ENCODE measurements at places on chromosomes 12 and 14.

- no peak for DNase-seq
Observed at GRCh38 chr12:5163661-5164060, 120.0 kb downstream of the KCNA5 start.

GRCh38 chr12:127014079-127014478, 1252.9 kb upstream of the TMEM132C start:
- no peak for DNase-seq

DNA sequence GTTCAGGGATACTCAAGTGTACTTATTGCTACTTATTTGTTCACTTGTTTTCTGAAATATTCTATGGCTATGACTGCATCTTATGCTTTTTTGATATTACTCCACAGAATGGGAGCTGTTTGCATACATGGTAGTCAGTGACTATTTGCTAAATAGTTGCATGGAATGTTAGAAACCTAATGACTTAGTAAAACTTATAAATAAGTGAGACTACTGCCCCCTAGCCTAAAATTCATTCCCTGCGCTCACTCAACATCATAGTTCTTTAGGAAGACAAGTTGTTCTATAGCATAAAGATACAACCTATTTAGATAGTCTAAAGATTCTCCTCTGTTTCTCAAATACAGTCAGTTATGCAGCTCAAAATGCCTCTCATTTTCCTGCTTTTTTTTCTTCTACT, 305.5 kb downstream of the CEP128 start:
- DNase-seq: no peak

GRCh38 chr12:124453419-124454351, 113.7 kb downstream of the NCOR2 start:
- no peak for DNase-seq

DNA sequence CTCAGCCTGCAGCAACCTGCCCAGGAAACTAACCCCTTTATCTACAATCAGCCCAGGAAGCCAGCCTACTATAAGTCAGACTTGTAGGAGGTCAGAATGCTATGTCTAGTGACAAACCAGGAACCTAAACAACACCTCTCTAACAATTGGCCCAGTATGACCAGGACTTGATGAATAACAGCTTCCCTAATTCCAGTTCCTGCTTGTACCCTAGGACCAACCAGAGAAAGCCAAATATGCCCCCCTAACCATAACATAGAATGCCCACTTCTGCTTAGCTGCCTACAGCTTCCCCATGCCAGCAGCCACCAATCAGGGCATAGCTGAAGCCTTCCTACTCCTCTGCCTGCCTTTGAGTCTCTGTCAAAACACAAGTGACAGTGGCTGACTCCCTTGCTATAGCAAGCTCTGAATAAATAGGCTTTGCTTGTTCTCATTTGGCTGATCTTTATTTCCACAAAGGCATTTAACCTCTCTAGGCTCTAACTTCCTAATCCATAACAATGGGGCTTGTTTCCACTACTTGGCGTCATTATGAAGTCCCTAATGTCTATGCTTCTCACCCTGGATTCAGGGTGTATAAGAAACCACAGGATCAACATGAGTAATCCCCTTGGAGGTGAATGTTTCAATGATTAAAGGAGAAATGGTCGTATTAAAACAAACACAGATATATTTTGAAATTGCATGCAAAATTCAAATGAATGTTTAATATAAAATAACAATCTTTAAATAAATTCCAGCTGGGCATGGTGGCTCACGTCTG, 220.2 kb downstream of the ANO6 start:
- no peak for DNase-seq

DNA sequence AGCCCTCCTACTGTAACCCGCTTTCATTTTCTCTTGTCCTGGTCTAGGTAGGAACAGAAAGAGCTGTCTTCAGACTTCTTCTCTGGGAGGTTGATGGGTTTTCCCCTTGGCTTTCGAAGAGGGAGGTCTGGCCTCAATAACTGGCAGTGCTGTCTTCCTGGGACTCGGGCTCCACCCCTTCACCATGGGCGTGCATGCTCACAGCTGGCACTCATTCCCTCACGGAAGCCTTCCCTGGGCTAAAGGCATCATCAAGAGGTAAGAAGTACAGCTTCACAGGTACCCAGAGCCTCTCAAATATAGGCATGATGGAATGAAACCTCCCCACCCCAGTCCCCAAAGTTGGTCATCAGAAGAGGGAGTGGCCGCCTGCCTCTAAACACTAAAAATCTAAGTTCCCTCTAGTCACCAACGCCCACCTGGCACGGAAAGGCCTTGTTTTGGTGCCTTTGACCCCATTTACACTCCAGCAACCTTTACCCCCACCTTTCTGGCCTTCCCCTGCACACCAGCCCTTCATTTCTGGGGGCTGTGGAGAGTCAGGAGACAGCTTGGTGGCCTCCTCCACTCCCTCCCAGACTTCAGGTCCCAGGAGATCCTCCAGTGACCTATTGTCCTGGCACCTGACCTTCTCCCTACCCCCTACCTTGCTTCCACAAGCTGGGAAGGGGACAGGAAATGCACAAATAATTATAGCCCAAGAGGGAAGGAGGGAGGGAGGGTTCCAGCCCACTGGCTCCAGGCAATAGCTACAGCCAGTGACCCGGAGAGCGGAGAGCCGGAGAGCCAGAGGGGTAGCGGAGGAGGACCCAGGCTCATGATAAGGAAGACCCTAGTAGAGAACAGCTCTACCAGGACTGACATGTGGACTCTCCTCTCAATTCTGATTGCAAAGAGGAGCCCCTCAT, 2.8 kb downstream of the RAPGEF3 start:
- no peak for DNase-seq

DNA sequence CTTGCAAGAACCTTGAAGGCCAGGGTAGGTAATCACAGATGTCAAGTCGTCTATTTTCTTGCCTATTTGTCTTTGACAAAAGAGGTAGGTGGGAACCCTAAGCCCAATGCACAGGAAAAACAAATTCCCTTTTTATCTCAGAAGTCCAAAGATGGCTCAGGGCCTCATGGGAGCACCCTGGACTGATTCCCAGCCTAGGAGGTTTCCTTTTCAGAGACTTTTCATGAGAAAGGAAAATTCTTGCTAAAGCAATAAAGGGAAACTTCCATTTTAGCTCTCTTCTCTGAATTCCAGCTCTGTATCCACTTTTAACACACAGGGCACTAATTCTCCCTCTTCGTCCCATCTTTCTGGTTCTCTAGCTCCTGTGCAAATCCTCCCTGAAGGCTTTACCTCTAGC, 1.2 kb downstream of the ZNF641 start:
- DNase-seq: no peak

DNA sequence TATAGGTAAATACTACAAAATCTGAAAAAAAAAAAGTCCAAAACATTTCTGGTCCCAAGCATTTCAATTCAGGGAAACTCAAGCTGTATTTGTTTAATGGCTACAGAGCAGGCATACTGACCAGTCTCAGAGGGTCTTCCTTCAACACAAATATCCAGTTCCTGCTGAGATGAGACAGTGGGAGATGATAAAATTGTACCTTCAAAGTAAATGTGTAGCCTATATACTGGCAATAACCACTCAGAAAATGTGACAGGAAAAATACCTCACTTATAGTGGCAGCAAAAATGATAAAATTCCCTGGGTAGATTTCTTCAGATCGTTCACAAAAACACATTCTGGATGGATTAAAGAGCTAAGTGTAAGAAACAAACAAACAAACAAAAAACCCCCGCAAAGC, 102.0 kb upstream of the FUT8 start:
- DNase-seq: no peak

GRCh38 chr12:47269916-47270315, 190.2 kb upstream of the AMIGO2 start:
- DNase-seq: no peak

DNA sequence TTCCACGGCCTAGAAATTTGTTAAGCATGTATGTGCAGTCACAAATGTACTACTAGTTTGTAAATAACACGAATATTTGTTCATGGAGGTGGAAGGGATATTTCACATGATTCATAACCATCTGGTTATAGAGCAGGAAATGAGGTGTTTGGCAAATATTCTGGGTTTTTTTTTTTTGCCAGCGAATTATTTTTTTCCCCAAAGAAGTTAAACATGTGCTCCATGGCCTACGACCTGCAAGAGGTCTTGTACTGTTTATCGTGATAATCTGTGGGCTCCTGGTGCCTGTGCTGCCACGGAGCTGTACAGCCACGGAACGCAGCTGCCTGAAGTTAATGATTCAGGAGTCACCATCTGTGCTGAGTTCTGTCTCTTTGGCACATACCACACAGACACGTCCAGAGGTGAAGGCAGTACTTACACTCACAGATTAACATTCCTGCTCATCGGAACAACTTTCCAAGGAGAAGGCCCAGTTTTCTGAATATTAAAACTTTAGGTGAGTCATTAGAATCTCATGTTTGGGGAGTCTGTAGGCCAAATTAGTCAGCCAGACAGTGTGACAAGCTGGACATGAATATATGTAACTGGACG, 156.3 kb downstream of the TMX1 start:
- no peak for DNase-seq

DNA sequence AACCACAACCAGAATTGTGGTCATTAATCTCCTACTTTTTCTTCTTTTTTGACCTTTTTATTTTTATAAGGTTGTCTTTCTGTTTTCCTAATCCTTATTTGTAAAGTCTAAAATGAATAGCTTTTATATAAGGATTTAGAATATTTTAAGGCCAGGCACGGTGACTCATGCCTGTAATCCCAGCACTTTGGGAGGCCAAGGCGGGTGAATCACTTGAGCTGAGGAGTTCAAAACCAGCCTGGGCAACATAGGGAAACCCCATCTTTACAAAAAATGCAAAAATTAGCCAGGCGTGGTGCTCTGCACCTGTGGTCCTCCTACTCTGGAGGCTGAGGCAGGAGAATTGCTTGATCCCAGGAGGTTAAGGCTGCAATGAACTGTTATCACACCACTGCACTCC, 55.1 kb downstream of the IFT81 start:
- no peak for DNase-seq
